CD4-positive, alpha-beta T cell treated with Interferon alpha-2 for 1 hour (primary cell): ENCODE measurements at places on chromosomes 2 and 18.

DNA sequence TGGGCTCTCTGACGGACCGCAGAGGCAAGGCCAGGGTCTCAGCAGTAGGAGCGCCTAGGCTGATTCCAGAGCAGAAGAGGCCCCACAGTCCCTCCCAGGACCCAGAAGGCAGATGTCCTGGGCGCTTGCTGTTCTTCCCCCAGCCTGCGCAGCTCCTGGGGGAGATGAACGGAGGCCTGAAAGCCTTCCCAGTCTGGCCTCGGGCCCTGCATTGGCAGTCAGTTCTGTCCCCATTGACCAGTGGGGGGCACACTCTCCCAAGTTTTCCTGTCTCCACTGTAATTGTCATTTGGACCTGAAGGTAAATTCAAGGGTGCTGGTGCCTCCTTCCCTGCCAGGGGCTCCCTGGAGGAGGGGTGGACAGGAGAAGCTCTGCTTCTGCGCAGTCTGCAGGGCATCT lies 345.7 kb downstream of the CYP26B1 start:
- DNase-seq = no peak

DNA sequence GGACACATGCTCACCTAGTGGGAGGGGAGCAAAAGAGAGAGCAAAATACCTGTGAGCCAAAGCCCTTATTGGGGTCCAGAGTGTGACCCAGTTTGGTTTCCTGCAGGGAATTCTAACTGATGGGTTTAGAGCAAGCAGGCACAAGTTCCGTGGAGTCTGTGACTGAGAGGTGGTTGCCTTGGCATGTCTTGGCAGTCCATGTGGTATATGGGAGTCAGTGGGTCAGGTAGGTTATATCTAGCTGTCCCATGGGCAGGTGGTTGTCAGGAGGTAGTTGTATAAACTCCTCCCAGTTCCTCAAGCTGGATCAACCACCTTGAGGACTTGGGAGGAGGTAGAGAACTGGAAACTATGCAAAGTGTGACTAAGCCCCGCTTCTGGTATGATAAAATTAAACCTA lies 452.8 kb upstream of the VWC2L start:
- no peak for DNase-seq

DNA sequence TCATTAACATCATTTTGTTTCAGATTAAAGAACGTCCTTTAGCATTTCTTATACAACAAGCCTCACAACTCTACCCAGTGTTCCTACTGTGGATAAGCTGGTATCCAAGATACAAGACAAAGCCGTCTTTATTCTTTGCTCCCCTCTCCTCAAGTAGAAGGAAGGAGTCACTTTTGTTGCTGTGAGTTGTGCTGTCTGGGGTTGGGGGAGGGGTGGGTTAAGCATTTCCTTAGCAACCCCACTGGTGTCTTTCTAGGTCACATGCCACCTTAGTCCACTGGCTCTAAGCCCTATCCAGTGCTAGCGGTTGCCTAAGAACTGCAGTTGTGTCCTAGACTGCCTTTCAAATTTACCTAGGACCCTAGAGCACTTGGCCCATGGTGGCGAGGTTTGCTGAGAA lies 155.6 kb upstream of the PIEZO2 start:
- DNase-seq = no peak

GRCh38 chr18:8673256-8674209 lies 31.8 kb upstream of the MTCL1 start:
- DNase-seq = no peak

- DNase-seq = no peak
Observed at GRCh38 chr2:216292886-216293301, 79.4 kb downstream of the MARCHF4 start.

GRCh38 chr18:76420898-76421684 lies 74.0 kb downstream of the ZNF516 start:
- DNase-seq = no peak

DNA sequence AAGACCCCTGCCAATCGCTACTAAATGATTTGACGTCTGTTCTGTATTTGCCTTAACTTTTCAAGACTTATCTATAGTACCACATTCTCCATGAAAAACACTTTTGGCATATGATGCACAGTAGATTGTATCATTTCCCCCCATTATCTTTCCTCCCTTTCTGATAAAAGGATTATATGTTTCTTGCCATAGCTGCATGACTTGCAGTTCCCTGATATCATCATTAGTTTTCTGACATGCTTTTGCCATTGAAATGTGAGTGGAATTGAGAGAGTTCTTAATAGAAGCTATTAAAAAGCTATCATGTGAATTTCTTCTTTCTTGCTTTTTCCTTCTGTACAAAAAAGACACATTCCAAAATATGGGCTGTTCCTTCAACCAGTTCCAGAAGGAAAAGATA lies 130.3 kb downstream of the TMEFF2 start:
- DNase-seq = no peak

GRCh38 chr2:221422516-221423209 lies 149.4 kb downstream of the EPHA4 start:
- no peak for DNase-seq

DNA sequence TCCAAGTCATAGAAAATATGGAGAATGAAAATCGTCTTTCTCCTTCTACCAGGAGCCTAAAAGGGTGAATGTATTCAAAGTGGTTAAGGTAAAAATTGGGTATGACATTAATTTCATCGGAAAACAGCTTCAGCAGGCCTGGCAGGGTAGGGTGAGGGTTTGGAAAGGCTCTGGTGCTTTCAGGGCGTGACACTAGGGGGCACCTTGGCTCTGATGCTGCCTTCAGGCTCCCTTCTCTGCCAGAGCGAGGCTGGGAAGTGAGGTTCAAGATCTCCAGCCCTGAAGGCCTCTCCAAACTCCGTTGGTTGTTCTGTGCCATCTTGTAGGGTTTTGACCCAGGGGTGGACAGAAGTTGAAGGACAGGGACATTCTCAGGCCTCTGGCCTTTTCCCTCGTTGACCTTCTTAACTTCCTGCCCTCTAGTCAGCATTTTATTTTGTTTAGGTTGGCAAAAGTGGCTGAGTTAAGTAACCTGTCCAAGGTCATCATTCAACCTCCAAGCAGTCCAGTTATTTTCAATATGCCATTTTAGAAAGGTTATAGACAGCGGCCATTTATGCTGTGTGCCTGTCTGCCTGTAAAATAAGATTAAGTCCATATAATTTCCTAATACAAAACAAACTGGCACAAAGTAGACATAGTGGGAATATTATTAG lies 40.3 kb downstream of the EML6 start:
- DNase-seq = peak; percentile 11

- DNase-seq = no peak
Observed at GRCh38 chr2:231355508-231356465, 39.7 kb upstream of the B3GNT7 start.
